ENCODE measurements at places on chromosomes 7 and 10.

DNA sequence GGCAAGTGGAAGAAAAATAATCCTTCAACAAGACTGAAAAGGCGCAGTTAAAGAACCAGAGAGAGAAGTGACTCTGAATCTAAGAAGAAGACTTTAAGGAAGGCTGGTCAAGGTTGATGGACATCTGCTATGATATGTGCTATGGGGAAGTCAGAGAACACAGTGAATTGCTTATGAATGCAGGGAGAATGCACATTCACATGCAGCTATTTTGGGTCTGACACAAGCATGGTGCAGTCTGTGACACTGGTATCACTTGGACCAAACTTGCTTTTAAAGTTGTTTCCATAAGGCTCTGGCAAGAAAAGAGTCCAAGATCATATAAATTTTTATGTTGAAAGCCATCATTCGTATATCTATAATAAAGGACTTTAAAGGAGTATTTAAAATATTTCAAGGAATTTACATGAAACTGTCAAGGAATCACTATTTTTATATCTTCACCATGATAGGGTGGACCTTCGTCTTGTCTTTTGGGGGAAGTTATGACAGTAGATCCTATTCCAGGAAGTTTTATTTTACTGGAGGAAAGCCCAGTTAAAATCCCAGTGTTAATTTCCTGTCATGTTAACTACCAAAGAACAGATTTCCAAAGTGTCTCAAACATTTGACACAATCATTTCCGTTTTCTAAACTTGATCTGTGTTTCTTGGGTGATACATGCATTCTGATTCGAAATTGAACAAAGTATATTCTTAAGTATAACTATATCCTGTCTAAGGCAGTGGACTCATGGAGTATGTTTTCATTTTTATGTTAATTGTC lies 239.6 kb downstream of the SDK1 start:
- H3K27ac ChIP-seq, result no peak overlapping the region
- H3K36me3 ChIP-seq, result no peaks in the 10 kb centered on the region
- no peak for DNase-seq
- no peak overlapping the region for H3K4me3 ChIP-seq

GRCh38 chr10:21732067-21732772 lies 198.2 kb downstream of the MLLT10 start:
- no peak overlapping the region for H3K4me3 ChIP-seq
- peaks cover 31% of the 10 kb centered on the region for H3K4me1 ChIP-seq
- DNase-seq, result peak; percentile 53
- no peak overlapping the region for H3K27ac ChIP-seq

DNA sequence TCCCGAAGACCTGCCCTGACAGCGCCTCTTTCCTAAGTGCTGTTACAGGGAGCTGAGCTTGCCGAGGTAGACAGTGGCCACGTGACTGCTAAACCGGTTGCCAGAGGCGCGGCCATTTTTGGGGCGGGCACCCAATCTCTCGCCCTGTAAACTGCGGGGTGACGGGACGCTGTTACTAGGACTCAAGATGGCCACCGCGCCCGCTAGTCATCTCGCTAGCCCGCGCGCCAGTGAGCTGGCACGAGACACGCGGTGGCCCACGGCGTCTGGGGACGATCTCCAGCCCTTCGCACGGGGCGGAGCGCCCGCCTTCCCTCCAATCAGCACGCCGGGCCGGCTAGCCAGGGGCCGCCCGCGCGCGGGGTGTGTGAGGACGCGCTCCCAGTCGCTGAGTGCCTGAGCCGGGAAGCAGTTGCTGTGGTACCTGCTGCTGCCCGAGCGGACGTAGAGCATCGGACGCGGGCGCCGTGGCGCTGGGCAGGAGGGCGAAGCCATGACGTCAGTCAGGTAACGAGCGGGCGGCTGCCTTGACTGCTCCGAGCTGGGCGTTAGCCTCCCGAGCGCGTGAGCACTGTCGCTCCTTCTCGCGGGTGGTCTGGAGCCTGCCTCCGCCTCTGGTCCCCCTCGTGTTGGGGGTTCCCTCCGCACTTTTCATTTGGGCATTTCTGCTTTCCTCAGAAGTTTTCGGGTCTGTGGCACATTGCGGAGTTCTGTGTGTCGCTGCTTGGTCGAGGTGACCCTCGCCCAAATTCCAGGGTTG lies 25.5 kb downstream of the ADK start:
- H3K36me3 ChIP-seq, result no peaks in the 10 kb centered on the region
- DNase-seq, result peak; percentile 96
- H3K4me1 ChIP-seq, result peaks cover 44% of the 10 kb centered on the region

GRCh38 chr10:133276435-133277201 lies at the start of gene ADAM8:
Gene ADAM8, minus strand, starts transcription at chr10:133276868. Its CDS starts 51 bp downstream, at chr10:133276817.
- H3K27ac ChIP-seq, result peak within 1 kb of the TSS; percentile 72
- H3K4me1 ChIP-seq, result peaks cover 22% of the 10 kb centered on the region
- H3K36me3 ChIP-seq, result no peaks in the 10 kb centered on the region
- H3K27me3 ChIP-seq, result no peaks in the 10 kb centered on the region
- DNase-seq, result peak; percentile 82

DNA sequence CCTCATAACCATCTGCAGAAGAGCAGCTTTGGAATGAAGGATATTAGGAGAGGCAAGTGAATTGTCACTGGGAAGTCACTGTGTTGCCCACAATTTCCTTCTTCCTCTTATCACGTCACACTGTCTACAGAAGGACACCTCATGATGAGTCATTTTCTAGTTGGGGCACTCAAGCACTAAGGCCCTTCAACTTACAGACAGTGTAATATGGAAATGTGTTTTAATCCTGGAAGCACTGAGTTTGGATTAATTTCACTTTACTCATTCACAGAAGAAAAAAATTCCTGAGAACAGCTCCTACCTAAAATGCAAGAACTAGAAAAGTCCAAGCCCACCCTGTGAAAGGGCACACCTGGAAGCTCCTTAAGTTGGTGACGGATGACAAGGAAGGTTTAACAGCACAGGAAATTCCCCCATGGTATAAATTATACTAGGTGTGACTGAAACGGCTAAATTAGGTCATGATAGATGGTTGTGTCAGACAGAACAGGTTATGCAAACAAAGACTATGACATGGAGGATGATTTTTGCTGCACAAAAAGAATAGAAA lies 56.6 kb downstream of the PARD3 start:
- no peak overlapping the region for H3K27ac ChIP-seq
- no peak overlapping the region for H3K4me3 ChIP-seq
- peaks cover 13% of the 10 kb centered on the region for H3K4me1 ChIP-seq
- peaks cover 5% of the 10 kb centered on the region for H3K36me3 ChIP-seq

DNA sequence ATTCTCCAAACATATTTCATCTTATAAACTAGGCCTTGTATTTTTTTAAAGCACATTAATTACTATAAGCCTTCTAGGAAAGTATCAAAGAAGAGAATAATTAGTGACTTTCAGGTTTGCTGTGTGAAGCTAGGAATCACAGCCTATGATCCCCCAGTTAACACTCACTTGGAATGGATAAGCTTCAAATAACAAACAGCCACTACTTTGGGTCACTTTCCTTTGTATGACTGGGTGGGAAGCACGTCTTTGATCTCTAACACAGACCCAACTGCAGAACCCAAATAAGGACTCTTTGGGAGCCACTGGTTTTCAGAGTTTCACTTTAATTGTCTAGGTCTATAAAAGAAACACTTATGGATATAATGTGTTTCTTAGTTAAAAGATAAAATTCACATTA lies 769.3 kb downstream of the MAGI2 start:
- H3K4me1 ChIP-seq, result no peaks in the 10 kb centered on the region
- no peak for DNase-seq
- H3K4me3 ChIP-seq, result no peak overlapping the region
- H3K36me3 ChIP-seq, result no peaks in the 10 kb centered on the region
- H3K27ac ChIP-seq, result no peak overlapping the region
- H3K27me3 ChIP-seq, result no peaks in the 10 kb centered on the region

- peaks cover 3% of the 10 kb centered on the region for H3K36me3 ChIP-seq
- no peaks in the 10 kb centered on the region for H3K27me3 ChIP-seq
- DNase-seq, result no peak
- no peak overlapping the region for H3K4me3 ChIP-seq
These were observed 94.6 kb downstream of the ANLN start for GRCh38 chr7:36484265-36484664.

GRCh38 chr7:133059263-133059662 lies 22.6 kb downstream of the CHCHD3 start:
- DNase-seq, result no peak
- H3K4me3 ChIP-seq, result no peak overlapping the region
- H3K36me3 ChIP-seq, result peaks cover 9% of the 10 kb centered on the region
- peaks cover 7% of the 10 kb centered on the region for H3K4me1 ChIP-seq

- no peaks in the 10 kb centered on the region for H3K36me3 ChIP-seq
- no peak overlapping the region for H3K27ac ChIP-seq
- DNase-seq, result no peak
These were observed 19.8 kb downstream of the PNLIP start for GRCh38 chr10:116565534-116565933.

GRCh38 chr7:25714013-25714412 lies 438.0 kb upstream of the NFE2L3 start:
- no peak for DNase-seq
- H3K36me3 ChIP-seq, result no peaks in the 10 kb centered on the region
- no peak overlapping the region for H3K27ac ChIP-seq
- H3K4me1 ChIP-seq, result no peaks in the 10 kb centered on the region
- H3K4me3 ChIP-seq, result no peak overlapping the region

DNA sequence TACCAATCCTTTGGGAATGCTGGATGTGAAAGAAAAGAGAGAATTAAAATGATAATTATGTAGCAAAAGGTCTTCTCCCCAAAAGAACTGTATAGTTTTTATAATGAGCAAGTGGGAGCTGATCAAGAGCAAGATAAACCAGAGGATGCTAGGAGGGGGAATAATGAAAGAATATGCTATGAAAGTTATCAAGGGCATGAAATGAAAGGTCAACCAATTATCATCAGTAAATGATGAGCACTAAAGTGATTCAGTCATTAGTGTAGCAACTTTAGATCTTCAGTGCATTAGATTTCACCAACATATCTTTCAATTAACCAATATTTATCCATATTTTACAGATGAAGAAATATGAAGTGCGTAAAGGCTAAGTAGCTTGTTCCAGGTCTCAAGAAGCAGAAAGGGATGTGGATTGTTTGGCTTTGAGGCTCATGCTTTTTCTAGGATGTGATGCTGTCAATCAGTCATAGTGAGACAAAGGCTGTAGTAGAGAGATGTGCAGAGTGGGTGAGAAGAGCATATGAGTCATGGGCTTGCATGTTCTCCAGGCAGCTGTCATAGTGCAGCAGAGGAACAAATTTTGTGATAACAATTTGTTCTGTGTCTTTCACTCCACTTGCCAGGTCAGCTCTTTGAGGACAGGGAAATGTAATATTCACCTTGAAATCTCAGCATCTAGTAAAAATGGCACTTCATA lies 5.7 kb upstream of the OR2F2 start:
- H3K4me3 ChIP-seq, result no peak overlapping the region
- no peak overlapping the region for H3K27ac ChIP-seq
- H3K27me3 ChIP-seq, result peaks cover 10% of the 10 kb centered on the region
- peak; percentile 27 for DNase-seq
- no peaks in the 10 kb centered on the region for H3K36me3 ChIP-seq

- H3K27me3 ChIP-seq, result peaks cover 5% of the 10 kb centered on the region
- H3K36me3 ChIP-seq, result peaks cover 3% of the 10 kb centered on the region
- H3K4me1 ChIP-seq, result peaks cover 15% of the 10 kb centered on the region
These were observed 17.4 kb downstream of the TMEM273 start for GRCh38 chr10:49170632-49171325.

- H3K4me3 ChIP-seq, result peak overlapping the region; percentile 94
- no peak for DNase-seq
- H3K36me3 ChIP-seq, result peaks cover 7% of the 10 kb centered on the region
These were observed 135.1 kb downstream of the NRBF2 start for GRCh38 chr10:63268149-63268797.

DNA sequence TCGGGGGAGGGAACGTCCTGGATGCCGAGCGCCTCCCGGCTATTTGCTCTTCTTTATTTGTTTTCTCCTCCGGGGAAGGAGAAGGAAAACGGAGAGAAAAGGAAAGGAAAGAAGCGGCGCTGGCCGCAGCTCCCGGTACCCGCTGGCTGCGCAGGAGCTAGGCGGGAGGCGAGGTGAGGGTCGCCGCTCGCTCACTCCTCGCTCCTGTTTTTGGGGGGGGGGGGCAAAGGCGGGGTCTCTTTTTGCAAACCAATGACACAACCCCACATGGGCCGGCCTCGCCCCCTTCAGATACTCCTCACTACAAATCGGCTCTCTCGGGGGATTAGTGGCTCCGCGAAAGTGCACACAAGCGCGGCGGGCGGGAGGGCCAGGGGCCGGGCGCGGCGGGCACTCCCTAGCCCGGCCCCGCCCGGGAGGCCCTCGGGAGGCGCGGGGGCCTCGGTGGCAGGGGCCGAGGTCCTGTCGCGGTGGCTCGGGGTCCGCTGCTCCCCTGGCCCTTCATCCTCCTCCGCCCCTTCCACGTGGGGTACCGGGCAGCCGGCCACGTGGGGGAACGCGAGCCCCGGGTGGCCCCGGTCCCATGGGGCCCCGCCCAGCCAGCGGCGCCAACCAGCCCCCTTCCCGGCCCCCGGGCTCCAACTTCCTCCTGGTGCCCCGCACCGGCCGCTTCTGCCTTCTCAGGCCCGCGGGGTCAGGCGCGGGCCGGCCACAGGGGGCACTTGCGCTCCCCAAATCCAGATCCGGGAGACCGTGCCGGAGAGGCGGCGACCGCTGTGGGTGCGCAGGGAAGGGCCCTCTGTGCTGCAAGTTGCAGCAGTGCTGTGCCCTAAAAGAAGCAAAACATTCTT lies 718 bp upstream of the CTBP2 start:
- H3K27ac ChIP-seq, result no peak overlapping the region
- H3K36me3 ChIP-seq, result no peaks in the 10 kb centered on the region
- H3K4me1 ChIP-seq, result no peaks in the 10 kb centered on the region
- peak overlapping the region; percentile 72 for H3K4me3 ChIP-seq

DNA sequence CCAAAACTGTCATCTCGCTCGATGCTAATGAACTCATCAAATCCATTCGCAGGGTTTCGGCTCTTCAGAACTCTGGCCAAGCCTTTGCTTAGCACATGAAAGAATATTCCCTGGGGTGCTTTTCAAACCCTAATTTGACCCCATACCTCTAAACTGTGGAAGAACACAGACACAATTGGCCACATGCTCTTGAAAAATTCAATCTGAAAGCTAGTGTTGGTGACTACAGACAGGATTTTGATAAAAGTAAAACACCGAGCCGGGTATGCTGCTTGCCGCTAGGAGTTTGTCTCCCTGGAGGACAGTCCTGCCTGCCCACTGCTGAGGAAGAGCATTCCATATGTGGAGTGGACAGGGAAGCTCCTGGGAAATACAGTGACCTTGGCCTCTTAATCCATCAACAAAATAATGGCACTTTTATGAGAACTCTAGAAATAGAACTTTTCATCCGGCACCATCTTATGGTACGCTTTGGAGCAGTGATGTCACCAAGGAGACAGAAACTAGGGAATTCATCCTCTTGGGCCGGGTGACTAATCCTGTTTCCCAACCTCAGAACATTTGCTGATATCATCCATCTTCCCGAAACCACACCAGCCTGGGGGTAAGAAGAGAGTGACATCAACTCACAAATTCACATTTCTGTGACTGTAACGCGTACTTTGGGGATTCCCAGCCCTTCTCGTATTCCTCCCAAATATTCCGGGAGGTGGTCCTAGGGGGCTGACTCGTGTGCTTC lies 34.2 kb downstream of the MTURN start:
- no peaks in the 10 kb centered on the region for H3K36me3 ChIP-seq
- no peak overlapping the region for H3K4me3 ChIP-seq
- no peaks in the 10 kb centered on the region for H3K27me3 ChIP-seq
- no peaks in the 10 kb centered on the region for H3K4me1 ChIP-seq

Data from activated T-cell treated with anti-CD3 and anti-CD28 coated beads, Interleukin-2, amount 50 U/mL, for 72 hours (primary cell).